ENCODE measurements at places on chromosomes 2 and 18. TPM values are rescaled to one million over a fixed set of nuclear protein-coding genes. Genes with fewer than 3 reads are reported as not detected.

GRCh38 chr2:195304310-195304709, 352.7 kb upstream of the SLC39A10 start:
- H3K4me1 ChIP-seq: no peaks in the 10 kb centered on the region
- H3K4me3 ChIP-seq: no peak overlapping the region
- DNase-seq: no peak
- no peaks in the 10 kb centered on the region for H3K27me3 ChIP-seq
- no peak overlapping the region for H3K27ac ChIP-seq
- H3K36me3 ChIP-seq: no peaks in the 10 kb centered on the region

- H3K4me1 ChIP-seq: no peaks in the 10 kb centered on the region
- no peak overlapping the region for H3K27ac ChIP-seq
- no peaks in the 10 kb centered on the region for H3K36me3 ChIP-seq
- H3K27me3 ChIP-seq: no peaks in the 10 kb centered on the region
- no peak for DNase-seq
Observed at GRCh38 chr18:55657572-55658331, 69.8 kb upstream of the TCF4 start.

DNA sequence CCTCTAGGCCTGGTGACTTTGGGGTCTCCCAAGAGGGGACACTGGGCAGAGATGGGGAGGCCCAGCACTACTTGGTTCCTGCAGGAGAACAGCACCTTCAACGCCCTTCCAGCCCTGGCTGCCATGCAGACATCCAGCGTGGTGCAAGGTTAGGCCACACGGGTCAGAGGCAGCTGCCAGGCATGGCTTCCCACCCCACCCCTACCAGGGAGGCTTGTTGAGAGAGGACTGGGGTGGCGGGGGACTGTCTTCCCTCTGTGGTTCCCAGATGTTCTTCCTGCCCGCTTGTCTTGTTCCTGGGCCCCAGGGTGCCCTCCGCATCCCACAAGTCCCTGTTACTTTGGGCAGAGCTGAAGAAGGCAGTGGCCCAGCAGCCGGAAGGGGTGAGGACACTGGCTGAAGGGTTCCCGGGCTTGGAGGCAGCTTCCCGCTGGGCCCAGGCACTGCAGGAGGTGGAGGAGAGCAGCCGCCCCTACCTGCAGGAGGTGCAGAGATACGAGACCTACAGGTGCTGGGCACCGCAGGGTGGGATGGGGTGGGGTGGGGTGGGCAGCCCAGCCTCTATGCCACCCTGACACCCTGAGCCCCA, 4.5 kb downstream of the PROM2 start:
- H3K27me3 ChIP-seq: no peaks in the 10 kb centered on the region
- H3K36me3 ChIP-seq: no peaks in the 10 kb centered on the region
- no peak overlapping the region for H3K4me3 ChIP-seq
- no peak for DNase-seq

NOL4 gene
- not detected for polyA plus RNA-seq

- H3K27ac ChIP-seq: no peak overlapping the region
- DNase-seq: no peak
- peaks cover 77% of the 10 kb centered on the region for H3K36me3 ChIP-seq
- H3K4me1 ChIP-seq: no peaks in the 10 kb centered on the region
- no peak overlapping the region for H3K4me3 ChIP-seq
Observed at GRCh38 chr2:8794923-8795825, 42.2 kb downstream of the KIDINS220 start.

PCGF1 gene
- 9.0 TPM for polyA plus RNA-seq

DNA sequence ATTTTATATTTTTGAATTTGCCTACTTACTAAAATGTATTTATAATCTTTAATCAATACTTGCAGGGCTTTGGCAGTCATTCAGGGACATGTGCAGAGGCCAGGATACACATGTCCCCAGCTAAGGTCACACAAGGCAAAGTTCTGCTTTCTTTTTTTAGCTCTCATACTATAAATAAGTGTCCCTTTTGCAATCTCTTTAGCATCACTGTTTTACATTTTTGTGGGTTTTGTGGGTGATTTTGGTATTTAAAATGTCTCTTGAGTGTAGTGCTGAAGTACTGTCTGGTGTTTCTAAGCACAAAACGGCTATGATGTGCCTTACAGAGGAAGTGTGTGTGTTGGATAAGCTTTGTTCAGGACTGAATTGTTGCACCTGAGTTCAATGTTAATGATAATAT, 309.0 kb upstream of the GULP1 start:
- H3K27me3 ChIP-seq: no peaks in the 10 kb centered on the region
- no peak for DNase-seq
- no peak overlapping the region for H3K4me3 ChIP-seq
- H3K36me3 ChIP-seq: no peaks in the 10 kb centered on the region
- no peaks in the 10 kb centered on the region for H3K4me1 ChIP-seq

- no peak overlapping the region for H3K27ac ChIP-seq
- DNase-seq: no peak
- H3K27me3 ChIP-seq: no peaks in the 10 kb centered on the region
- H3K4me1 ChIP-seq: no peaks in the 10 kb centered on the region
Observed at GRCh38 chr2:208315081-208315788, 49.2 kb downstream of the PIKFYVE start.

NFU1 gene
- polyA plus RNA-seq: 76.4 TPM

DNA sequence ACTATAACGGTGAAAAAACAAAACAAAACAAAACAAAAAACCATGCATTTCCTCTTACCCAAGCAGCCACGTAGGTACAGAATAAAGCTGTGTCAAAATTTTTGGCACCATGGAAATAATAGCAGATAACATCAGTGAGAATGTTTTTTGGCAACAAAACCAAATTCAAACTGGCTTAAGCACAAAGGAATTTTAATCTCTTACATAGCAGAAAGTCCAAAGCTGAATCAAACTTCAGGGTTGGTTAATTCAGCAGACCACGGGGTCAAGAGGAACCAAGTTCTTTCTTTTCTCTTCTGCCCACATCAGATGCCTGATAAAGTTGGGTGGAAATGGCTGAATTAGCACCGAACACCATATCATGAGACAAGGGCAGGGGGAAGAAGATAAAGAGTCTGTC, 129.5 kb downstream of the PAX3 start:
- H3K4me1 ChIP-seq: no peaks in the 10 kb centered on the region
- no peak for DNase-seq
- H3K36me3 ChIP-seq: no peaks in the 10 kb centered on the region
- no peak overlapping the region for H3K27ac ChIP-seq
- H3K27me3 ChIP-seq: no peaks in the 10 kb centered on the region

C2orf80 gene
- not detected for polyA plus RNA-seq

HDHD2 gene
- 58.7 TPM for polyA plus RNA-seq

NPHP1 gene
- polyA plus RNA-seq: 0.54 TPM

GRCh38 chr18:32093523-32093922, 1.8 kb downstream of the RNF138 start:
- H3K27me3 ChIP-seq: no peaks in the 10 kb centered on the region
- peaks cover 5% of the 10 kb centered on the region for H3K36me3 ChIP-seq
- no peak for DNase-seq
- H3K4me1 ChIP-seq: peaks cover 39% of the 10 kb centered on the region
- H3K27ac ChIP-seq: peak overlapping the region; percentile 100

FAP gene
- polyA plus RNA-seq: not detected

- H3K4me3 ChIP-seq: peak overlapping the region; percentile 13
- no peaks in the 10 kb centered on the region for H3K36me3 ChIP-seq
- no peaks in the 10 kb centered on the region for H3K4me1 ChIP-seq
- H3K27ac ChIP-seq: no peak overlapping the region
- DNase-seq: peak; percentile 6
- peaks cover 3% of the 10 kb centered on the region for H3K27me3 ChIP-seq
Observed at GRCh38 chr2:32947484-32948143, 861 bp downstream of the LTBP1 start.

DNA sequence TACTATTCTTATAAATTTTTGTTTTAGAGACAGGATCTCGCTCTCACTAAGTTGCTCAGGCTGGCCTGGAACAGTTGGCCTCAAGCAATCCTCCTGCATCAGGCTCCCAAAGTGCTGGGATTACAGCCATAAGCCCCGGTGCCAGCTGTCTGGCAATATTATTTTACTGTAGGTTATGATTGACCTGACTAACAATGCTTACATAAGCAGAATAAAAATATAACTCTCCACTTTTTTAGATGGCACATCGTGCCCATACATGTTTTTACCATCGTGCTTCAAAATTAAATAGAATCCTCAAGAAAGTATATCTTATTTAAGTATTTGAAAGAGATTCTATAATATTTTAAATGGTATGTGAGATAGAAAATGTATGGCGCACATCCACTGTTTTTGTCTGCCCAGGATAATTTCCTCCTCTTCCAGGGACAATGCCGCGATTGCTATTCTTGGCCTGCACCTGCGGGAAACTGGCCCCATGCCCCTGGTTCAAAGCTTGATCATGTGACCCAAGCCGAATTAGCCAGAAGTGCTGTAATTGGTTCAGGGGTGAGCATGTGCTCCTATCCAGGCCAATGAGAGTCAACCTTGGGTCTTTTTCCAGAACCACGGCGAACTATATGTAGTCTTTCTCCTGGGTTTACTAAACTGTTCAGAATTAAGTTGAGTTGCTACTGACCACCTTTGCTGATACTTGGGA, 38.3 kb upstream of the GREB1L start:
- no peak for DNase-seq
- no peak overlapping the region for H3K27ac ChIP-seq
- no peaks in the 10 kb centered on the region for H3K36me3 ChIP-seq
- H3K27me3 ChIP-seq: no peaks in the 10 kb centered on the region

DNA sequence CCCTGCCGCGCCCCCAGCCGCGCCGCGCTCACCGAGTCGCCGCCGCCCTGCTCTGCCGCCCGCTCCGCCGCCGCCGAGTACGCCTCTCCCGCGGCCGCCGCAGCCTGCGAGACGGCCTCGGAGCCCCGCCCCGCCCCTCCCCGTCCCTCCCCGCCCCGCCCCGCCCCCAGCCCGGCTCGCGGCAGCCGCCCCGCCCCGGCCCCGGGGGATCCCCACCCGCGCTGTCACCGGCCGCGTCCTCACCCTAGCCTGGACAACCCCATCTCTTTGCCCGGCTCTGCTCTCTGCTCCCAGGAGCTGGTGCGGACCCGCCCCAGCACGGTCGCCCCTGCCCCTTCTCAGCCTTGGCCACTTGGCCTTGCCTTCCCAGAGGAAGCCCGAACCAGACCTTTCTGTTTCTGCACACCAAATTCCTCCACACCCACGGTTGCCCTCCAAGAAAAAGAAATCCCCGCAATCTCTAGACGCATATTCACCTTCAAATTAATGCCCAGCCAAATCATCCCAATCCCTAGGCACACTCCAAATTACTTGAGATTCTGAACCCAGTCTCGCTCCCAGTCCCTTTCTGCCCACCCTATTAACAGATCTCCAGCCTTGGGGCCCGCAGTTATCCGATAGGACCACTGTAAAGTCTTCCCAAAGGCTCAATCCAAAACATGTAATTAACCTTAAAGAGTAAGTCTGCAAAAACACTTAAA, at the start of gene CYRIA:
Gene CYRIA (minus strand): TSS at position 87 of the 701 bp plus-strand sequence. CDS start 77,715 bp downstream, outside the sequence.
- peaks cover 11% of the 10 kb centered on the region for H3K27me3 ChIP-seq
- peak within 1 kb of the TSS; percentile 49 for H3K4me3 ChIP-seq
- peak; percentile 34 for DNase-seq
- H3K36me3 ChIP-seq: no peaks in the 10 kb centered on the region
- H3K4me1 ChIP-seq: peaks cover 4% of the 10 kb centered on the region
- H3K27ac ChIP-seq: no peak within 1 kb of the TSS

DNA sequence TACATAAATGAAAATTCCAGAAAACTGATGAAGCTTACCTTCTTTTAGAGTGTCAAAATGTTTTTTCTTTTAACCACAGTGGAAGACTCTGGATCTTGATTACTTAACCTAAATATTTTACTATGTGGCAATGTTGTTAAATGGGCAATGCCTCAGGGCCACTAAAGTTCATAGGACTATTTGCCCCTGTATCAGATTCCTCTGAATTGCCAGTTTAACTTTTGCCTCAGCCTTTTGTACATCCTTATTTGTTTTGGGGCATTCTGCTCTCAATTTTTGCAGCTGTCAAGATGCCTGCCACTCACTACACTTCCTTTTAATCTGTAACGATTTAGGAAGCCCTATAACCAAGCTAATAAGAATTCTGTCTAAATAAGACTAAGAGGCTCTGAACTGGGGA, 31.7 kb upstream of the SERTAD2 start:
- no peak for DNase-seq
- no peaks in the 10 kb centered on the region for H3K36me3 ChIP-seq
- H3K27ac ChIP-seq: no peak overlapping the region
- H3K27me3 ChIP-seq: no peaks in the 10 kb centered on the region
- no peaks in the 10 kb centered on the region for H3K4me1 ChIP-seq

- H3K27ac ChIP-seq: no peak overlapping the region
- no peak overlapping the region for H3K4me3 ChIP-seq
- DNase-seq: no peak
- no peaks in the 10 kb centered on the region for H3K36me3 ChIP-seq
Observed at GRCh38 chr18:11002277-11002676, 147.1 kb downstream of the PIEZO2 start.

DNA sequence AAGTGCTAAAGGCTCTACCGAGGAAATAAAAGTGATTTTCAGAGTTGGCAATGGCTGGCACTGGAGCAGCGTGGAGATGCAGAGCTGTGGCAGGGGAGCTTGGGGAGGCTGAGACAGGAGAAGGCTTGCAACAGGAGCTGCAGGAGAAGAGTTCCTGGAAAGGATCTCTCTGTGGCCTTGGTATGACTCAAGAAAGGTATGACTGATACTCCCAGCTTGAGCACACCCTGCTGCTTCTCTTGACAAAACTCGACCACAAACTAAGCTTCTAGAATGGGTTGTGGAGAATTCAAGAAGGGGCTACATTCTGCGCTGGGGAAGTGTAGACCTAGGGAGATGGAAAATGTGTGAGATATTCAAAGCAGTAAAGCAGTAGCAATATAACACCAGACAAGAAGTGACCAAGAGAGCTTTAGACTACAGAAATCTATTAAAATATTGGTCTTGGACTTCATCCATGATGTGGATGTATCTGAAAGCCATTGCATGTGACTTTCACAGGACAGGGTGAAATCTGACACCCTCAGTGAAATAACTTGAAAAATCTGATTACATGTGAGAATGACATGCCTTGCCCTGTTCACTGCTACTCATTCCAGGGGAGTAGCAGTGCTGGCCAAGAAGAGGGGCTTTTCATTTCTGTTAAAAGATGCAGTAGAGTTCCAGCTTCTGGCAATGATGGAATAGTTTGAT, 41.5 kb downstream of the SUCLG1 start:
- H3K36me3 ChIP-seq: no peaks in the 10 kb centered on the region
- no peak overlapping the region for H3K4me3 ChIP-seq
- no peaks in the 10 kb centered on the region for H3K27me3 ChIP-seq
- no peak for DNase-seq
- H3K4me1 ChIP-seq: no peaks in the 10 kb centered on the region

- no peaks in the 10 kb centered on the region for H3K27me3 ChIP-seq
- no peaks in the 10 kb centered on the region for H3K36me3 ChIP-seq
- H3K4me3 ChIP-seq: no peak overlapping the region
- H3K27ac ChIP-seq: no peak overlapping the region
Observed at GRCh38 chr18:25759111-25759510, 331.3 kb downstream of the SS18 start.

DNA sequence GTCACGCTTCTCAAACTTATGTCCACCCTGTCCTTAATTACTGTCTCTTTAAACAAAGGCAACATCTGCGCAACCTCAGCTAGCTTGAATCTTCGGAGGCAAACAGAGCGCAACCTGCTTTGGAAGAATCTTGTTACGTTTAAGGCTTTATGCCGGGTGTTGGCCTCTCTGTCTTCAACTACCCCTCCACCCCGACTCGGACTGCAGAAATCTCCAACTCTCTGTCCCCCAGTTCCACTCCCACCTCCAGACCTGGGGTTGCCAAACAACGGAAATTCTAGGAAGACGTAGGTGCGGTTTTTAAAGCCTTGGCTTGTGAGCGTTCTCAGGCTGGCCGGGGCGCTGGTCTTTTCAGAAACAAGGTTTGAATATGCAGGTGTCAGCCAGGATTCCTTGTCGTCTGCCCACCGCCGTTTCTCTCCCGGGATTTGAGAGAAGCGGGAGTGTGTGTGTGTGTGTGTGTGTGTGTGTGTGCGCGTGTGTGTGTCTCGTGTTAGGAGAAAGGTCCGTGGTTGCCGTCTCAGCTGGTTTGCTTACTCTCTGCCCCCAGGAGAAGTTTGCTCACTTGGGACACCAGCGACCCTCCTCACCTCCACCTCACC, 1.1 kb upstream of the ONECUT2 start:
- H3K36me3 ChIP-seq: no peaks in the 10 kb centered on the region
- H3K4me1 ChIP-seq: peaks cover 15% of the 10 kb centered on the region
- H3K4me3 ChIP-seq: no peak overlapping the region
- no peak overlapping the region for H3K27ac ChIP-seq
